Activated T-helper 17 cell treated with anti-CD3 and anti-CD28 coated beads, Interleukin-2, amount 50 U/mL, for 72 hours (primary cell): ENCODE measurements at places on chromosomes 6 and 20.

- ATAC-seq, result no peak
These were observed 89.4 kb upstream of the TNFAIP3 start for GRCh38 chr6:137777687-137778075.

DNA sequence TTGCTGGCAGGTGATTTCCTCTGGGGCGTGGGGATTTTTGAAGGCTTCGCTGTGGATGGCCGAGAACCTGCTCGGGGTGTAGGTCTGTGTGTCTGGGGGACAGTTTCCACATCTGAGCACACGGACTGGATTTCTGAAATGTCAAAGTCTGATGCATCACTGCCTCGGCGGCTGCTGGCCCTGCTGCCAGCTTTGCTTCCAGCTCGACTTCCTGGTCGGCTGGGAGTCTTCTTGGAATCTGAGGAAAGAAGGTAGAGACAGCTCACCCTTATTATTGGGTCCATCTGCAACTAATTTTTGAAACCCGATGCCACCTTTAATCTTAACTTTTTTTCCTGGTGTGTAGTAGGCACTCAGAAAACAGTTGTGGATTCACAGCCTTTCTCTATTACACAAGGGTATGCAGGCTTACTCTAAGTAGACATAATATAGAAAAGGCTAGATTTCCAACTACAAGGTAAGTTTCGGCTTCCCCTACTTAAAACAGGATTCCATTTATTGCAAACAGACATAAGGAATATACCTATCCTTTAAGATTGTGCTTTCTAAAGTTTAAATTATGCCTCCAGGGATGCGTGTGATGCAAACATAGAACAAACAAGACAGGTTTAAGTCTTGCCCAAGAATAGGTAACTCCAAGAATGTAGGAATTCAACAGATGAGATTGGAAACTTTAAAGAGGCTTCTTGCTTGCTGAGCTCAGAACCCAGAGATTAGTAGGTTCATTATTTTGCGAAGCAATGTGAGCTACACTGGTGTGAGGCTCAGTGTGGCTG is 183.5 kb downstream of the DST start:
- no peak for ATAC-seq

DNA sequence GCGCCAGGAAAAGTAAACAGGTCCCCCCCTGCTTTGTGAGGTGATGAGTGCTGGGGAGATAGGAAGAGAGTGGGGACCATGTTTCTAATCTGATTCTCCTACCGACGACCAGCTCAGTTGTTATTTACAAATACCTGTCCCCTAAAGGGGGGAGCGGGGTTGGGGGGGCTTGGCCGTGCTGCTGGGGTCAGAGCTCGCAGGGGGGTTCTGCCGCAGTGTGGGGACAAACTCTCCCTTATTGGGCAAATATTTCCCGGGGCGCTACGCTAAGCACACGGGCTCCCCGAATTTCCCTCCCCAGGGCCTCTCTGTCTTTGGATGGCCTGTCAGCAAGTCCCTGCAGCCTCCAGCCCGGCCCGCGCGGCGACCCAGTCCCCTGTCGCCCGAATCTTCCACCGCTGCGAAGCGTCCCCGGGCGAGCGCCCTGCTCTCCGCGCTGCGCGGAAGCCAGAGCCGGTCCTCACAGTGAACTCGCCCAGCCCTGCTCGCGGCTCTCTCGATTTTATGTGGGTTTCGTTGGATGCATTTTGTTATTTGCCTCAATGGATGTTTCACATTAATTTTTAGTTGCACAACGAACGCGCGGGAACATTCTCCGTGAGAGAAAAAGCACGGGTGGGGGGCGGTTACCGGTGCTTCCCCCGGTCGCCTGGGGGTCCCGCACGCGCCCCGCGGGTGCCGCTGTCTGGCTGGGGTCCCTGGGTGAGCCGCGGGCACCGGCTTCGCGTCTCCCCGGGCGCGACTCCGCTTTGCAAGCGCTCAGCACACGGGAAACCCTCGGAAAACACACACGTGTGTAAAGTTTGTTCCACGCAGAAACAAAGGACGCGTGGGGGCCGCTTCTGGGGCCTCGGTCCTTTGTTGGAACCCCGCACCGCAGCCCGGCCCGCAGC is 1.5 kb upstream of the STX16 start:
- no peak for ATAC-seq

DNA sequence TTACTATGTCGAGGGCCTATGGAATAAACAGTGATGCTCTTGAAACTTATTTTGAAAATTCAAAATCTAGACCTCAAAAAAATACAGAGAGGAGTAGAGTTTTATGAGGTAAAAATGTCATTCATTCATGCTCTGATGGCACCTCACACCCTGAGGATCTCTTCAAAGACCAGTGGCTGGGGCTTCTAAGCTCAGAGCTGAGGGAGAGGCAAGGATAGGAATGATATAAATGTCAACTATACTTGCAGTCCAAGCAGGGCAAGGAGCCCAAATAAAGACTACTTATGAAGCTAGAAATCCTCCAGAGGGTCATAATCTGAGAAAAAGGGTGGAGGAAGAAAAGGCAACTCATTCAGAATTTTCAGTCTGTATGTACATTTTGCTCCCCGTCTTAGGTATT is 136.7 kb upstream of the CARMIL1 start:
- no peak for ATAC-seq

DNA sequence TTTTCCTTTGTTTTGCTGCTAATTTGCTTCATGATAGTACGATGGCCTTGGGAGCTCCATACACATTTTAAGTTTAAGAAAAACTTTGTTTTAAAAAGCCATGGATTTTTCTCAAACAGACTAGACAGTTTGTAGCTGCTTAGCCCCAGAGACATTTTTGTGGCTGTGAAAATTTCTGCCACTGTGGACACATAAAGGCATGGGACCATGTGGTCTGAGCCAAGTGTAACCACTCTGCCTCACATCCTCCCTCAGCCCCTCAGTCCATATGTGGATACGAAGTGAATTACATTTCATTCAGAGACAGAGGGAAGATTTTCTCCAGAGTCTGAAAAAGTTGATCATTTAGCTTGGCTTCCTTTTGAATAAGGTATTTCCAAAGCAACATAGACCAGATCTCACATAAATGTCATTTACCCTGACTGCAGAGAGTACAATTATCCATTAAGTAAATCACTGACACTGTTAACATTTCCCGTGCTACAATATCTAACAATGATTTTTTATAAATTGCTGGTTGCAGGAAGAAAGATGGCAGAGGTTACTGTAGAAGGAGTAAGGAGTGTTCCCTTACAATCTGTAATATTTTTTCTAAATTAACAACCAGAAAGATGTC is 87.4 kb downstream of the GJA1 start:
- ATAC-seq, result no peak

DNA sequence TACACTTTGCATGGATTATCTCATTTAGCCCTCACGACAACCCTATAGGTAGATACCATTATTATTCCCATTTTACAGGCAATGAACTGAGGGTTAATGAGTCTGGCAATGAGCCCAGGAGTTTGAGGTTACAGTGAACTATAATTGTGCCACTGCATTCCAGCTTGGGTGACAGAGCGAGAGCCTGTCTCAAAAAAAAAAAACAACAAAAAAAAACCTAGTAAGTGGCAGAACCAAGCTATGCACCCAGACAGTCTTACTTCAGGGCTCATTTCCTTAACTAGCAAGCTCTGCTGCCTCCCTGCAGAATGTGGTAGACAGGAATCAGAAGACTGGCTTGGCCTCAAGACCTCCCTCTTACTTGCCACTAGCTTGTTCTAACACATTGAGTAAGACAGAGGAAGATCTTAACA is 71.9 kb upstream of the RREB1 start:
- ATAC-seq, result no peak

GRCh38 chr6:169974663-169975062 is 223.2 kb downstream of the ERMARD start:
- no peak for ATAC-seq

- ATAC-seq, result peak; percentile 68
These were observed 36.9 kb upstream of the TRAF3IP2 start for GRCh38 chr6:111642463-111643158.

- no peak for ATAC-seq
These were observed 215.3 kb upstream of the LRFN2 start for GRCh38 chr6:40802481-40802880.

- ATAC-seq, result no peak
These were observed 377.0 kb upstream of the NOX3 start for GRCh38 chr6:155832596-155832995.

GRCh38 chr6:3165631-3166534 is 8.5 kb upstream of the TUBB2A start:
- no peak for ATAC-seq

DNA sequence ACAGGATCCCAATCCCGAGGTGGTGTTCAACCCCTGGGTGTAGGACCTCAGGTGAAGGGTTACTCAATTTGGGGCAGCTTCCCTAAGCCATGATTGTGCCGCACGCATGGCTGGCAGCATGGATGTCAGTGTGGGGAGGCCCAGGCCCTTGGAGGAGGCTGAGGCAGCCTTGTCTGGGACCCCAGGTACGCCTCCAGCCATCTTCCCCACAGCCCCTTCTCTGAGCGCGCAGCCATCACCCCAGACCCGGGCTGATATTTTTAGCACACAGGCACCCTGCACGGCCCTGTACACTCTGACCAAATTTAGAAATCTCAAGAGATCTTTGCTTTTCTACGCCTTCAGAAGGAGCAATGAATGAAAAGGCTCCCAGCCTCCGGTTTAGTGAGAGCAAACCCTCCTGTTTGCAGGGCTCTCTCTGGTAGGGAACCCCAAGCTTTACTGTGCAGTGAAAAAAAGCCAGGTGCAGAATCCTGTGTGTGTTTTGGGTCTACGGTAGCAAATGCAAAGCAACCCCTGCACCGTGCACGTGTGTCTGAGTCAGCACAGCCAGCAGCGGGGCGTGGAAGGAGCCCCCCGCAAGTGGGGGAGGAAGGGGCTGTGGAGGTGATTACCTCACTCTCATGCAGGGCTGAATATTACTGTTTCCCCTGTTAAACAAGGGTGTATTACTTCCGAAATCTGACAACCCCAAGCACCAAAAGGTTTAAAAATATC is 44.3 kb downstream of the CTCFL start:
- no peak for ATAC-seq

- ATAC-seq, result no peak
These were observed 23.0 kb upstream of the AKAP7 start for GRCh38 chr6:131112249-131112648.

- ATAC-seq, result no peak
These were observed 49.9 kb downstream of the AIG1 start for GRCh38 chr6:143110572-143110971.

- peak; percentile 29 for ATAC-seq
These were observed 73.4 kb downstream of the GFOD1 start for GRCh38 chr6:13413900-13414555.

GRCh38 chr6:41455818-41456217 is 90.4 kb upstream of the FOXP4 start:
- ATAC-seq, result no peak

- ATAC-seq, result no peak
These were observed 344.7 kb downstream of the CDC5L start for GRCh38 chr6:44732243-44732642.

DNA sequence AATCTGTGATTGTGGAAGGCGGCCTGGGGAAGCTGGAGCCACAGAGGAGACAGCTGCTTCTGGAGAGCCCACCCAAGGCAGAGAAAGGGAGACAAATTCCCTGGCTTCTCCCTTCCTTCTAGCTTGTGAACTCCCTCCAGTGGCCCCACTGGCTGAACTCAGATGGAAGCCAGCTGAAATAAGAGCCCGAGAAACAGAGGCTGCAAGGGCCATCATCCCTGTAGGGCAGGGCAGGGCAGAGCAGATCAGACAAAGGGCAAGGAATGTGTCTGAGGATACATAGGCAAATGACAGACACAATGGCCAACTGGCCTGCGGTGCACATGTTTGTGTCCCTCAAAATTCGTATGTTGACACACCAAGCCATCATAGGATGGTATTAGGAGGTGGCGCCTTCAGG is 25.3 kb downstream of the MDFI start:
- ATAC-seq, result no peak

- ATAC-seq, result no peak
These were observed 21.6 kb upstream of the TRIM27 start for GRCh38 chr6:28945349-28945748.

- ATAC-seq, result no peak
These were observed 168.1 kb upstream of the HDDC2 start for GRCh38 chr6:125469915-125470314.

DNA sequence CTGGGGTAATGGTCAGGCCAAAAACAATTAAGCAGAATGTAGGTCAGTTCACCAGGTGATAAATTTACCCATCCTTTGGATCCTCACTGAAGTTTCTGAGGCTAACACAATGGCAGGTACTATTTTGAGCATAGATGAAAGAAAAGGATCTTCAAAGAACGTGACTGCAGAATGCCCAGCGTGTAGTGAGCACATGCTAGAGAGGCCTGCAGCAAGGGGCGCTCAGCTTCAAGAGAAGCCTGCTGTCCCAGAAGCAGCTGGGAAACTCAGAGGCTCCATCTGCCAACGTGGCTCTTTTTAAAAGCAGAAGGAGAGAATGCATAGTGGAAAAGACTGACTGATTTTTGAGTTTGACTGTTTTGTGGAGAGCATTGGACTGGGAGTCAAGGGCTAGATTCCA is 57.4 kb downstream of the CD83 start:
- no peak for ATAC-seq

- ATAC-seq, result no peak
These were observed 4.5 kb downstream of the GJA1 start for GRCh38 chr6:121439926-121440325.

DNA sequence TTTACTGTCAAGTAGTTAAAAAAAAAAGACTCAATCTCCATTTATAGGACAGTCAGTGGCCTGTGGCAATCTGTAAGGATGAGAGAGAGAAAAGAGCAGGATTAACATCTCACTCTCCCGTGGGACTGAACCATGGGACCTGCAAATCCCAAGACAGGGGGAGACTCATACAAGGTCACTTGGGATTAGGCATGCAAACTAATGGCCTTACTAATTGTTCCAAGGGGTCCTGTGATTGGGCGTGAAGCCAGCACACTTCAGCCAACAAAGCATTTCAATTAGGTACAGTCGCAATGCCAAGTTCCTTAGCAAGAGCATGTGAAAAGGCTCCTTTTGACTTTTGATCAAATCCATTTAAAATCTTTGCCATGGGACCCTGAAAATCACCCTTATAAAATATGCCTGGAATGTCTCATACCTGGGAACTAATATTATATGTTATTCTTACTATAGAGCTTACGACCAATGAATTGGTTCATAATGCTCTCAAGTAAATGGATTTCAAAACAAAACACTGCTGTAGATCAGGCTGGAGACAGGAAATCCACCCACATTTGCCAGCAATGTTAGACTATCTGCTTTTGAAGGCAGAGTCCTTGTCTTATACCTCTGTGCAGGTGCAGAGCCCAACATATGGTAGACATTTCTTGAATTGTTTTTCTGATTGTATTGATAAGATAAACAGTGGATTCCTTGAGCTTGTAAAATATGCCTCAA is 412.5 kb downstream of the GJA1 start:
- ATAC-seq, result no peak

- ATAC-seq, result no peak
These were observed 132.3 kb downstream of the UNC5CL start for GRCh38 chr6:40906759-40907158.

DNA sequence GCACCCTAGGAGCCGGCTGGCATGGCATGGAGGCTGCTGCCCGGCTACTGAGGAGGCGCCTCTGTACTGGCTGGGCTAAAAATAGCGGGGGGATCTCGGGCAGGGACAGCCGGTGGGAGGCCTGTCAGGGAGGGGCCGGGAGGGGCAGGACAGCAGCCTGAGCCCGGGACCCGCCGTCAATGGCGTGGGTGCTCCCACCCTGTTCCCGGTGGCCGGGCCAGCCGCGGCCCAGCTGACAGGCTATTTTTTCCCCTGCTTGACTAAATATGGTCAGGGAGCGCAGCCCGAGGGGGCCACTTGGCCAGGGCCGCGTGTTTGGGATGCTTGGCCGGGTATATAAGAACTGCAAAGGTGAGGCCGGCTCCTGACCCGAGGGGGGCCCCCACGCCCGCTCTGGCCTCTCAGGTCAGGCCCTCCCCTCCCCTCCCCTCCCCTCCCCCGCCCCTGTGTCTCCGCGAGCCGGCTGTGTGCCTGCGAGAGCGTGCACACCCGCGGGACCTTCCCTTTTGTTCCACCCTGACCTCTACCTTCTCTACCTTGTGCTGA is 74.4 kb upstream of the GATA5 start:
- no peak for ATAC-seq
